ENCODE measurements at places on chromosomes 3 and 15.

DNA sequence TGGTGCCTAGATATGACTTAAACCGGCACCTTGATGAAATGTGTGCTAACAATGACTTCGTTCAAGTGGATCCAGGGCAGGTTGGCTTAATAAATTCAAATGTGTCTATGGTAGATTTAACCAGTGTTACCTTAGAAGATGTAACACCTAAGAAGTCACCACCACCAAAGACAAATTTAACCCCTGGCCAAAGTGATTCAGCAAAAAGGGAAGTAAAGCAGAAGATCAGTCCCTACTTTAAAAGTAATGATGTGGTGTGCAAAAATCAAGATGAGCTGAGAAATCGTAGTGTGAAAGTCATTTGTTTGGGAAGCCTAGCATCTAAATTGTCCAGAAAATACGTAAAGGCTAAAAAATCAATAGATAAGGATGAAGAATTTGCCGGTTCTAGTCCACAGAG is 1.1 kb downstream of the FAN1 start:
- DNase-seq: no peak

GRCh38 chr3:80215191-80215590 is 447.4 kb upstream of the ROBO1 start:
- DNase-seq: no peak

DNA sequence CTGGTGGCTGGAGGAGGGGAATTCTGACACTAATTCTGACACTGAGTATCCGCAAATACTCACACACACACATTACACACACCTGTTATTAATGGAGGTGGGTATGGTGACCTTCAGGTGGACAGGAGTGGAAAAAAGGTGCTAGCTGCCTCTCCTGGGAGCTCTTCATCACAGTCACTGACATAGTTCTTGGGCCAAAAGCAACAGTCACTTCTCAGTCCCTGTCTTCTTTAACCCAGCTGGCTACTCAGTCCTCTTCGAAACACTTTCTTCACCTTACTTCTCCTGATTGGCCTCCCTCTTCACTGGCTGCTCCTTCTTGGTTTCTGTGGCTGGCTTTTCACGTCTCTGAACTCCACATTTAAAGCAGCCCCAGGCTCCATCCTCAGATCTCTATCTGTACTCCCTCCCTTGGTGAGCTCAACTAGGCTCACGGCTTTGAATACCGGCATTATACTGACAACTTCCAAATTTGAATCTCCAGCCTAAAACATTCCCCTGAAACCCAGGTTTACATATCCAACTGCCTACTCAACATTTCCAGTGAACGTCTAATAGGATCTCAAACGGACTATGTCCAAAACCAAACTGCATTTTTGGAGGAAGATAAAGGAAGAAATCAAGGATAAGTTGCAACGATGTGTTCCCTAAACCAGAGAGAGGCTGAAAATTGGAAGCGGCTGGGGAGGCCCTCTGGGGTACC is 53.2 kb upstream of the HEG1 start:
- no peak for DNase-seq

GRCh38 chr3:81393251-81393650 is 368.2 kb downstream of the GBE1 start:
- DNase-seq: no peak

GRCh38 chr3:17030956-17031652 is 146.3 kb downstream of the PLCL2 start:
- no peak for DNase-seq

- peak; percentile 76 for DNase-seq
Measured at GRCh38 chr3:184284696-184285095, 8.9 kb downstream of the ECE2 start.

GRCh38 chr15:77597804-77598453 is 34.8 kb downstream of the LINGO1 start:
- no peak for DNase-seq

DNA sequence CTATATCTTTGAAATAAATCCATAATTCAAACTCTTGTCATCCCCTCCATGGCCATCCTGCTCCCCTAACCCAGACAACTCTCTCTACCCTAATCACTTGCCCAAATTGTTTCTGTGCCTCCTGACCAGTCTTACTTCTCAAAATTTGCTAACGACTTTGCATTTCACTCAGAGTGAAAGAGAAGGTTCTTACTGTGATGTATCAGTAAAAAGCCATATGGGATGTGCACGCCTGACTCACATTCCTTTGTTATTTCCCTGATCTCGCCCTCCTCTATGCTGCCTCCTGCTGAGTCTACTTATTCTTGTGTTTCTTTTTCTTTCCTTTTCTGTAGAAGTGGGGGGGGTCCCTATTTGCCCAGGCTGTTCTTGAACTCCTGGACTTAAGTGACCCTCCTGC is 487.2 kb upstream of the FRG2C start:
- DNase-seq: no peak

- DNase-seq: peak; percentile 80
Measured at GRCh38 chr3:50612234-50612882, 784 bp upstream of the CISH start.

DNA sequence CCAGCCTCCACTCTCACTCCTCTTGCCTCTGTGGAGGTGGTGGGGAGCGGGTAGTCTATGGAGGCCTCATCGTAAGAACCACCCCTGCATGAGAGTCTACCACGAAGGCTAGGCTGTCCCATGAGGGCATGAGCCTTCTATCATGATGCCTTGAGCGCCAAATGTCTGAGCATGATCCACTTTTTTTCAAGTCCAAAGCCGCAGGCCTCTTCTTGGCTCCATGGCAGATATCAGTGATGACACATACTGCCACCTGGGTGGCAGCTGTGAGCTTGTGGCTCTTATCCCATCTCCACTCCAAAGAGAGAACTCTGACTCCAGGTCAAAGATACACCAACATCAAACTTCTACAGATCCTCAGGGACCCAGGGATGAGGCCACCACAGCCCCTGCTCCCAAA is 13.5 kb downstream of the POC1A start:
- DNase-seq: no peak

DNA sequence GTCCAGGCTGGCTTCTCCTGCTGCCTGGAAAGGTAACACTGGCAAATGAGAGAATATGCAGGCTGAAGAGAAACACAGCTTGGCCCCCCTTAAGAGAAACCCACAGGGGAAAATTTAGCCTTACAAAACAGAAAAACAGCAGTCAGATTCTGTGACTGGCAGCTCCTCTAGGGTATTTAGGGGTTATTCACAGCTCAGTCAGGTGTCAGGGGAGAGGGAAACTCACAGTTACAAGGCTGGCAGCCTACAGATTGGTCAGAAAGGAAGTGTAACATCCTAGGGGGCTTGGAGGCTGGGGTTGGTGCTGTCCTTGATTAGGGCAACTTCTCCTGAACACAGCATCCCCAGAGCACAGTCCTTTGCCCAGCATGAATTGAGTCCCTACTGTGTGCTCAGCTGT is 81.4 kb downstream of the SEMA5B start:
- no peak for DNase-seq

DNA sequence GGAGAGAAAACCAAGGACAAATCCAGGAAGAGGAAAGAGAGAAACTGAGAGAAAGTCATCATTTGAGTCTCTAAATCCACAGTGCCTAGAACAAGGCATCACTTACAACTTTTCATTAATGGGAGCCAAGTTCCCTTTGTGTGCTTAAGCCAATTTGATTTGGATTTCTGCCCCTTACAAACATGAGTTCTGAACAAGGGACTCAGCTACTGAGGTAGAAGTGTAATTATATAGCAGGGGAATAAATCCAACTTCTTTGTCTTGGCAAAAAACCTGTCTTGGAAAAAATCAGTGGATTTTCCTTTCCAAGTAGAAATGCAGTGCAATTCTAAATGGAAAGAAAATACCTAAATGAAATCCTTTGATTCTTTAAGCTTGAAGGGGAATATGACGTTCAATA is 307.2 kb upstream of the CNTN3 start:
- no peak for DNase-seq

DNA sequence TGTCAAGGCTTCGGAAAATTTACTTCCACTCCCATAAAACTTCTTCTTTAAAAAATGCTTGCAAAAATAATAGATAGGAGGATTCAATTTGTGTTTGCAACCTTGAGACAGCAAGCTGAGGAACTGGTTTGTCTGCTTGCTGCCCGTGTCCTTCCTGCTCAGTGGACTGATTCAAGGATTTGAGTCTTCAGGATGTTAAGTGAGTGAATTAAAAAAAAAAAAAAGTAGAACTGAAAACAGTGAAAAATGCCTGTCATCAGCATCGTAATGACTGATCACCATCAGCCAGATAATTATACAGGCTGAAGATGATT is 453.7 kb downstream of the FGF12 start:
- no peak for DNase-seq

GRCh38 chr3:88150806-88151205 is 1.0 kb downstream of the C3orf38 start:
- DNase-seq: no peak

DNA sequence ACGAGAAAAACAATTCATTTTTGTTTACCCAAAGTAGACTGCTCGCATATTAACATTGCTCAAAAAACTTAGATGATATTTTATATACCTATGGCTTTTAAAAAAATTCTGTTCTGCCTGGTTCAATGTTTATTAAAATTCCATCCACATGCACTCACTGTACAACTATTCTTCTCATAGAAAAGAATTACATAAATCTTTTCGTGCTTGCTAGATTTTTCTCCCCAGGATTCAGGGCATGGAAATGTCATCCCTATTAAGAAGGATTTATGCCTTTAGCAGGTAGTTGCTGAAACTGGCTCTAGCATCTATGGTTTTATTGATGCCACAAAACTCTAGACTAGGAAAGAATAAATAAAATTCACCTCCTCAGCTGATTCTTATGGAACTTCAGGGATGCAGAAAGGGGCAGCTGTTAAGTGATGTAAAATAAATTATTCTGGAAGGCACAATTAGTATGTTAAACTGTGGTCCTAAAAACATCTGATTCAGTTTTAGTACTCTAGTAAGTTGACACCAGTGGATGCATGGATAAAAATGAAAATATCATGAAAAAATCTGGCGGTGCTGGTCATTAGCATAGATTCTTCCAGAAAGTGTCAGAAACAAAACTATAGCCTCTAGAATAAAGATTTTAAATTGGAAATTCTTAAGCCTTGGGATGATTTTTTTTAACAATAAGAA is 41.6 kb downstream of the AAGAB start:
- no peak for DNase-seq

GRCh38 chr3:100525753-100526612 is 33.6 kb downstream of the TMEM45A start:
- DNase-seq: no peak

GRCh38 chr15:43896543-43896942 is 69.7 kb downstream of the WDR76 start:
- no peak for DNase-seq
